ENCODE measurements at places on chromosomes 2 and 18. TPM values are rescaled to one million over a fixed set of nuclear protein-coding genes. Genes with fewer than 3 reads are reported as not detected.

The SLC9A4 gene
- not detected for total RNA-seq

The SYT4 gene
- total RNA-seq: 1.7 TPM

The RIT2 gene
- total RNA-seq: not detected

The VIT gene
- not detected for total RNA-seq

The APOB gene
- total RNA-seq: not detected

The RDH14 gene
- total RNA-seq: 11.7 TPM

The ZNG1B gene
- 35.5 TPM for total RNA-seq

DNA sequence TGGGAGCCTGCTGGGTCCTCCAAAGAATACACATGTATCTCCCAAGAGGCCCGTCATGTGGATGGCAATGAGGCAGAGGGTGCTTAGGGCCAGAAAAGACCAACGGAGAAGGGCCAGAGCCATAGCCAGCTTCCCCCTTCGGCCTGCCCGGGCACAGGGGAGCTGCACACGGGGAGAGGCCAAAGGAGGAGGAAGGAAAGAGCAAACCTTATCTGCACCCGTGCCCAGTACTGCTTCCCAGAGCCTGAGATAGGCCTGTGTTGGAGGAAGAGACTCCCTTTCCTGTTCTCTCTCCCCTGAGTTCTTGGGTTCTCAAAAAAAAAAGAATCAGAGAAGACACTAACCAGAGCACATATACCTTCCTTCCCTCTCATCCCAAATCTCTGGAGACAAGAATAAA is 250.3 kb downstream of the ANAPC1 start:
- no peaks in the 10 kb centered on the region for H3K36me3 ChIP-seq
- no peak for DNase-seq
- H3K27me3 ChIP-seq: peaks cover 2% of the 10 kb centered on the region
- peaks cover 18% of the 10 kb centered on the region for H3K4me1 ChIP-seq
- H3K4me3 ChIP-seq: no peak overlapping the region
- no peak overlapping the region for H3K27ac ChIP-seq

DNA sequence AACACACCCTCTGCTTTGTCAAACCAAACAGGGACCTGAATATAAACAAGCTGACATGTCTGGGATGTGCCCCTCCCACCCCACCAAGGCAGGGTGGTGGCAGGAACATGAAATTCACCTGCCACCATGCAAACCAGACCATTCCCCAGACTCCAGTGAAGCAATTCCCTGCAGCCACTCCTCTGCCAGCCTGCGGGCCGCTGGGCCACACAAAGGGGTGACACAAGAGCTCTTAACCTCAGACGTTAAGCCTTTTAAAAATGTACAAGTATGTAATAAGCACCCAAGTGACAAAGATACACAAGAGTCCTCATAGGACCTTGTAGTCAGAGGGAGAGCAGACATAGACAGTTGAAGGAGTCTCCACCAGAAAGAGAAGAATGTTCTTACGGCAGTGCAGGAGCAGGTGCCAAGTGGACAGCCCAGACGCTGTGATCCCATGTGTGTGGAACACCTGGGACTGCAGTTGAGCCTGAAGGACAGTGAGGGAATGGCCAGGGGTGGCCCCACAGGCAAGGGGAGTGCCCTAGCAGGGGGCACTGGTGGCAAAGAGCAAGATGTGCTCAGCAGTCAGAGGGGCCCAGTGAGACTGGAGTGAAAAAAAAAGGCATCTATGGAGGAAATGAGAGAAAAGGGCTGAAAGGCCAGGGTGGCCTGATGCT is 36.9 kb downstream of the CRACDL start:
- H3K36me3 ChIP-seq: no peaks in the 10 kb centered on the region
- DNase-seq: no peak
- no peaks in the 10 kb centered on the region for H3K27me3 ChIP-seq
- H3K4me1 ChIP-seq: no peaks in the 10 kb centered on the region
- no peak overlapping the region for H3K4me3 ChIP-seq
- no peak overlapping the region for H3K27ac ChIP-seq

DNA sequence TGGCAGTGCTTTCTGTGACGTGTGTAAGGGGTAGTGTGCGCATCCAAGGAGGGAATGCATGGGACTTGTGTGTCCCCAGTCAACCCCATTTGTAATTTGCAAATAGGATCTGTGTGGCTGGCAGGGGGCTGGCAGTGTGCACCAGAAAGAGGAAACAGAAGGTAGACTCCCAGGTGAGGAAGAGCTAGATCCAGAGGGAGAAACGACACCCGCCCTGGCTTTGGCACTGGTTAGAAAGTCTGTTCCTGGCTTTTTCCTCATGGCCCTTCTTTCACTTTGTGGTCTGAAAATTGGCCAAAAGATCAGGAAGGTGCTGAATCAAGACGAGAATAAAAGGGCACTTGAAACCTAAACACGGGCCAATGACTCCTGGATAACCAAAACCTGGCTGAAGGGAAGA is 33.3 kb downstream of the PRKCE start:
- no peaks in the 10 kb centered on the region for H3K4me1 ChIP-seq
- DNase-seq: no peak
- no peaks in the 10 kb centered on the region for H3K27me3 ChIP-seq
- no peak overlapping the region for H3K4me3 ChIP-seq
- H3K36me3 ChIP-seq: no peaks in the 10 kb centered on the region

- no peak overlapping the region for H3K27ac ChIP-seq
- H3K4me1 ChIP-seq: peaks cover 8% of the 10 kb centered on the region
- peaks cover 68% of the 10 kb centered on the region for H3K36me3 ChIP-seq
- H3K27me3 ChIP-seq: no peaks in the 10 kb centered on the region
- peak; percentile 66 for DNase-seq
Observed at GRCh38 chr18:45879681-45880655, 54.5 kb downstream of the SIGLEC15 start.

DNA sequence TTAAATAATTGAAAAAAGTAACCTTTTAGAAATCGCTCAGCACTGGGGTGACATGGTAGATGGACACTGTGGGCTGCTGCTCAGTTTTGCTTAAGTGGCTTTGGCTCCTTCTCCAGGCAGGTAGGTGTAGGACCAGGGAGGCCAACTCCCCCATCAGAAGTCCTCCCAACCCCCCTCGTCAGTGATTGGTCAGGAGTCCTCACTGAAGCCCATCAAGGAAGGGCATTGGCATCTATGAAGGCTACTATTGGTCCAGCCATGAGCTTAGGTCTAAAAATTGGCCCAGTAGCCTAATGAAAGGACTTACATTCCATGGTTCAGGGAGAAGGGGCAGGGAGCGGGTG is 34.7 kb downstream of the ST3GAL5 start:
- peak overlapping the region; percentile 89 for H3K4me3 ChIP-seq
- no peak for DNase-seq
- peak overlapping the region; percentile 94 for H3K27ac ChIP-seq
- H3K36me3 ChIP-seq: peaks cover 4% of the 10 kb centered on the region
- H3K4me1 ChIP-seq: peaks cover 44% of the 10 kb centered on the region
- no peaks in the 10 kb centered on the region for H3K27me3 ChIP-seq

GRCh38 chr18:77632758-77633157 is 383.1 kb downstream of the GALR1 start:
- H3K27ac ChIP-seq: no peak overlapping the region
- no peak for DNase-seq
- H3K36me3 ChIP-seq: no peaks in the 10 kb centered on the region
- no peak overlapping the region for H3K4me3 ChIP-seq
- no peaks in the 10 kb centered on the region for H3K4me1 ChIP-seq

- no peak overlapping the region for H3K4me3 ChIP-seq
- DNase-seq: no peak
- no peak overlapping the region for H3K27ac ChIP-seq
Observed at GRCh38 chr2:65918760-65919187, 486.4 kb upstream of the SPRED2 start.

GRCh38 chr2:68564426-68564825 is 79.0 kb upstream of the PROKR1 start:
- DNase-seq: no peak
- no peaks in the 10 kb centered on the region for H3K27me3 ChIP-seq
- H3K36me3 ChIP-seq: no peaks in the 10 kb centered on the region
- H3K4me3 ChIP-seq: no peak overlapping the region
- no peaks in the 10 kb centered on the region for H3K4me1 ChIP-seq

GRCh38 chr2:36707050-36707449 is 10.5 kb downstream of the VIT start:
- H3K27ac ChIP-seq: no peak overlapping the region
- no peak for DNase-seq
- H3K36me3 ChIP-seq: no peaks in the 10 kb centered on the region
- peaks cover 3% of the 10 kb centered on the region for H3K27me3 ChIP-seq

DNA sequence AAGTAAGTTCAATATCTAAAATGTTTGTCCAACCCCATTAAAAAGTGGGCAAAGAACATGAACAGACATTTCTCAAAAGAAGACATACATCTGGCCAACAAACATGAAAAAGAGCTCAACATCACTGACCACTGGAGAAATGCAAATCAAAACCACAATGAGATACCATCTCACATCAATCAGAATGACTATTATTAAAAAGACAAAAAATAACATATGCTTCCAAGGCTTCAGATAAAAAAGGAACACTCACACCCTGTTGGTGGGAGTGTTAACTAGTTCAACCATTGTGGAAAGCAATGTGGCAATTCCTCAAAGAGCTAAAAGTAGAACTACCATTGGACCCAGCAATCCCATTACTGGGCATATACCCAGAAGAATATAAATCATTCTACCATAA is 931.1 kb downstream of the LRP1B start:
- no peaks in the 10 kb centered on the region for H3K36me3 ChIP-seq
- no peaks in the 10 kb centered on the region for H3K4me1 ChIP-seq
- no peak for DNase-seq
- no peak overlapping the region for H3K4me3 ChIP-seq
- no peaks in the 10 kb centered on the region for H3K27me3 ChIP-seq
- H3K27ac ChIP-seq: no peak overlapping the region

GRCh38 chr2:162261032-162261945 is 18.0 kb upstream of the FAP start:
- H3K4me3 ChIP-seq: no peak overlapping the region
- H3K4me1 ChIP-seq: peaks cover 10% of the 10 kb centered on the region
- H3K27me3 ChIP-seq: no peaks in the 10 kb centered on the region
- H3K36me3 ChIP-seq: peaks cover 5% of the 10 kb centered on the region

DNA sequence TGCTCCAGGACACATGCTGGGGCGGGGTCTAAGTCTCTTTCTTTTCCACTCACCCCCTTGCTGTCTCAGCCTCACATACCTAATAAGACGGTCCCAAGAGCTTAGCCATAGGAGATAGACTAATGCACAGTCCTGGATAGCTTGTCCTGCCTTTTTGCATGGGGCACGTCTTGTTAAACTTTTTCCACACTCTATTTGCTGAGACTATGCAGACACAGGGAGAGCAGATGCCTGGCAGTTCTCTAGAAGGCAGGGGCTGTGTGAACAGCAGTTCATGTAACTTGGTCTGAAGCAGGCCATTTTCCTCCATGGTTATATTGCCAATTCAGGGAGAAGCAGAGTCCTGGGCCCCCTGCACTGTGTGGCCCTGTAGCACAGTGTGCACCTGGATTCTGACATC is 142.1 kb downstream of the SEPTIN10 start:
- no peak overlapping the region for H3K27ac ChIP-seq
- H3K27me3 ChIP-seq: no peaks in the 10 kb centered on the region
- DNase-seq: no peak
- H3K4me3 ChIP-seq: no peak overlapping the region
- H3K4me1 ChIP-seq: peaks cover 3% of the 10 kb centered on the region

DNA sequence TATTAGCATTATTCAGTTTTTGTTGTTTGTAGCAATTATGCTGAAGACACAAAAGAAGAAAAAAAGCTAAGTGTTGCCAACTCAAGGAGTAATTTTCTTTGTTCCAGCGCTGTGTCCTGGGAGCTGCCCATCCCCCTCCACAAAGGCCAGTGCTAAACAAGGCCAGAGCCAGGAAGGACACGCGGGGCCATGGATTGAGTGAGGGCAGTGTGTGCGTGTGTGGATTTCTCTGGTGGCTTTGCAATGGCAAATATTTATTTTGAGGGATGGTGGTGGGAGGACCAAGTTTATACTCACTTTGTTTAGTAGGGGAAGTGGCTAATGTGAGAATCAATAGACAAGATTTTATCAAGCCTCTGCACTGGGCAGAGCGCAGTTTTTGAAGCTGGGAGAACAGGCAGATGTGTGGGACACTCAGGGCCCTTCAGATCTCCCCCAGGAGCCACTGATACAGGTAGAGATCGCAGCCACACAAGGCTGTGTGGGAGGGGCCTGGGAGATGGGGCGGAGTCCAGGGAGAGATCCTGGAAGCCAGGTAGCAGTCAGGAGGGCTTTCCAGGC is 11.4 kb downstream of the AGAP1 start:
- no peaks in the 10 kb centered on the region for H3K36me3 ChIP-seq
- H3K4me3 ChIP-seq: no peak overlapping the region
- no peaks in the 10 kb centered on the region for H3K4me1 ChIP-seq
- no peak overlapping the region for H3K27ac ChIP-seq

DNA sequence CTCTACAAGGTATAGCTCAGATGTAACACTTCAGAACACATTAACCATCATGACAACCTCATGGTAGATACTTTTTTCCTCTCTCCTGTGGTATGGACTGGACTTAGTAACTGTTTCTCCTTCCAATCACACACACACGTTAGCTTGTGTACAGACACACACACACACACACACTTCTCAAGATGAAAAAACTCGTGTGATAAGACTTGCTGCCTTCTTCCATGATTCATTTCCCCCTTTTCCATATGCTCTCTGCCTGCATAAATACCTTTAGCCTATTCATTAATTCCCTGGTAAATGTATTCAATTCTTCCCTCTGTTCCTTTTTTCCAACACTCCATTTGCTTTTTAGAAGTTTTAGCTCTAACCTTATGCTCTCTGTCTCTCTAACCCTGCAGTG is 118.9 kb upstream of the TANK start:
- H3K4me3 ChIP-seq: no peak overlapping the region
- no peak overlapping the region for H3K27ac ChIP-seq
- H3K36me3 ChIP-seq: no peaks in the 10 kb centered on the region
- H3K27me3 ChIP-seq: peaks cover 14% of the 10 kb centered on the region
- no peak for DNase-seq
- no peaks in the 10 kb centered on the region for H3K4me1 ChIP-seq

DNA sequence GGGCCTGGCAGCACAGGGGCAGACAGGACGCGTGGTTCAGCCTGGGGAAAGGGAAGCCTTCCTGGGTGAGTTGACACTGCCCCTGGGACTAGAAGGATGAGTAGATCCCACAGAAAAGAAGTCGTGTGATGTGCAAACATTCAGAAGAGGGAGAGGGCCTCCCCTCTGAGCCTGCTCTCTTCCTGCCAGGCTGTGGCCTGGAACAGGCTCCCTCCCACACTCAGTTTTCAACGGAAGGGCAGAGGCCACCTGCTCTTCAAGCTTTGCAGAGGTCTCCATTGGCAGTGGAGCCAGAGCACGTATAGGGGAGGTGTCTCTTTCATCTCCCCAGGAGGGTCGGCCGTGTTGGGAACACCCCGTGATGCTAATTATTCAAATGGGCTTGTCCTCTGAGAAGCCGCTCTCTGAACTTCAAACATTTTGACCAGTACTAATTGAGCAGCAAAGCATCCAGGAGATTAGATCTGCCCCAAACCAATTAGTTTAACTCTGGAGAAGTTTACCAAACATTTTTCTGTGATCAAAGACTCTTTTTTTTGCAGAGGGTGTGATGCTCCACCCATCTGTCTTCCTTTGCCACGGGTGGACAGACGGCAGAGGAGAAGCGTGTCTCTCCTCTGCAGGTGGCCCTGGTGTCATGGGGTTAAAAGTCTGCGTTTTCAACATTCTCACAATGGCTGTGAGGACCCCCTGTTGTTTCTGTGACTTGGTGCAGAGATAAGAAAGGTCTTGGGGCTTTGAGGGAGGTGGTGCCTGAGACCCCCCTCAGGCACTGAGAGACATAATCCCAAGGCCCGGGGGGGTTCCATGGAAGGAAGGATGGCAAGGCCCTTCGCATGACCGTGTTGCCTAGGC is 29.5 kb upstream of the ODC1 start:
- H3K4me3 ChIP-seq: no peak overlapping the region
- no peak overlapping the region for H3K27ac ChIP-seq
- H3K27me3 ChIP-seq: no peaks in the 10 kb centered on the region
- no peak for DNase-seq
